Tibial nerve (tissue), 4 donors: ENCODE measurements at places on chromosomes 5 and 9. TPM values are rescaled to one million over a fixed set of nuclear protein-coding genes. Genes with fewer than 3 reads are reported as not detected.

DNA sequence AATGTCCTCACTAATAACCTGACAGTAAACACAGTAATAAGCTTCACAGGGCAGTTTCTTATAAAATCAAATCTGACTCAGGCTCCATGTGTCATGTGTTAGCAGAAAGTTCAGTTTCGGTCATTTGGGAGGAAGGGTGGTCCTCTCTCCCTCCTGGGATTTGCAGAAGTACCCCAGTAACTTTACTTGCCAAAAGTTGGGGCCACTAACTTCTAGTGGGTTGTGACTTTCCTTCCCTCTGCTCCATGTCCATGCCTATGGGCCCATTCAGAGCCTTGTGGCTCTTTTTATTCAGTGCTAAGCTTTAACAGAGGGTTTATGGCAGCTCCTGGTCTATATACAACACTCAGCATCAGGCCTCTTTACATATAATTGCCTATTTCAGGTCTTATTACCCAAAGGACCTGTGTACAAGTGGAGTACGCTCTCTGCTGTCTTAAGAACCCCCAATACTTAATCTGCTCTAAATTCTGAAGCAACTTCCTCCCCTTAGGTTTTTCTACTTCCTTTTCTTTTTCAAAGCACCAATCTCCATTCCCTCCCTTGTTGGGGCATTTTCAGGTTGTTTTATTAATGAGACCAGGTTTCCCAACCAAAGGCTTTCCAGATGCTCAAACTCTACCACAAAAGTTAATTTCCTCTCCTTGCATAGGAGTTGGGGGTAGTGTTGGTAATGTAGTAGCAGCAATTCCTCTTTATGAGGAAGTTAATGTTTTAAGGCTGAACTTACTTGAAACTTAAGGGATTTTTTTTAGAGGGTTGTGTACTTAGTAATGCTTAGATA, 107.7 kb downstream of the CCDC192 start:
- DNase-seq, result no peak

GRCh38 chr9:24817756-24818155, 272.1 kb upstream of the IZUMO3 start:
- DNase-seq, result no peak

DNA sequence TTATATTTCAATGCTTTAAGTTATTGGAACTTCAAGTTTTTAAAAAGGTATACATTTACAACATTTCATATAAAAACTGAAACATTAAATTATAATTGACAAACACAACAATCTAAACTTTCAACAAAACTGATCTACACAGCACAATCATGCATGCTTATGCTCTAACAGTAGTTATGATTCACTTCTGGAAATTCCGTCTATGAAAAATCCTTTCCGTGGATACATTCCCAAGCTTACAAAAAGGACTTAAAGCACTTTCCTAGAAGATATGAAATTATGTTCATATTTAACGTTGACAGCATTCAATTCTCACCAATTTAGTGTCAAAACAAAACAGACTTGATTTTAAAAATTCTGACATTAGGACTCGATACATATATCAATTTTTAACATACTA, 3.7 kb downstream of the HNRNPH1 start:
- DNase-seq, result no peak

GRCh38 chr5:73540192-73540591, 25.2 kb downstream of the ANKRA2 start:
- DNase-seq, result no peak

The NRG2 gene
- 3.3 TPM for total RNA-seq
